ENCODE measurements at places on chromosomes 16 and 17. TPM values are rescaled to one million over a fixed set of nuclear protein-coding genes. Genes with fewer than 3 reads are reported as not detected.

DNA sequence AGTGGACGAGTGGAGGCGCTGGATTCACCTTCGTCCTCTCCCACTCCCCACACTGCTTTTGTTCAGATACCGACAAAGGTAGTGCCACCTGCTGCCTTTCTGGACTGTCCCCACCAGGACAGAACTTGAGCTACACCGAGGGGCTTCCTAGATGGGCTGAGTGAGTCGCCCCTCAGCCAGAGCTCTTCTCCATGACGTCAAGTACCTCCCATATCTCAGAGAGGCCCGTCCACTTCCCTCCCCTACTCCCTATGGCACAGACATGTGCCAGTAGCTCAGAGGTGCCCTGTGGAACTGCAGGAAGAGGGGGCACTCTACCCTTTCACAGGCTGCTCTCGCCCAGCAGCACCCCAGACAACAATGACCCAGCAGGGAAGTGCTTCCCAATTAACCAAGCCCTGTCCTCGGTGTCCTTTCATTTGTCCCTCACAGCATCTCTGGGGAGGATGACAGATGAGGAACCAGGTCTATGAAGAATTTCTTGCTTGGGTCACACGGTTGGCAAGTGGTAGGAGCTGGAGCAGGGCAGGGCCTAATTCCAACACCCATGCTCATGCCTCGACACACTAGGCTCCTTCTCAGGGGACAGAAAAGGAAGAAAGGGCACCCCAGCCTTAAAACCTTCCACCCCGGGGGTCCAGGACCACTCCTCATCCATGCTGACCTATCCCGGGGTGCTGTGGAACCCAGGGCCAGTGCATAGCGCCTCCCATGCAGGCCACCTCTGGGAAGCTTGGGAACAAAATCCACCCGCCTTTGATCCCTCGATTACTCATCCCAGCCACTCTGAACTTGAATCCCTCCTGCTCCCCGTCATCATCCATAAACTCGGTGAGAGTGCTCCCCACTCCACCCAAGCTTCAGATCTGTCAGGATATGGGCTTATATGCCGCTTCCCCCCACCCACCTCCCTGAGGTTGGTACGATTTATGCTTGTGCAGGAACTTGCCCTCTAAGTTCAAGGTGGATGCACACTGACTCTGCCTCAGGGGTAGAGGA lies 51.7 kb downstream of the WNT3 start:
- no peak for DNase-seq
- H3K27ac ChIP-seq, result no peak overlapping the region
- H3K4me1 ChIP-seq, result peaks cover 12% of the 10 kb centered on the region
- H3K27me3 ChIP-seq, result peaks cover 40% of the 10 kb centered on the region
- no peaks in the 10 kb centered on the region for H3K36me3 ChIP-seq

The DHRS7C gene
- total RNA-seq, result 0.24 TPM

DNA sequence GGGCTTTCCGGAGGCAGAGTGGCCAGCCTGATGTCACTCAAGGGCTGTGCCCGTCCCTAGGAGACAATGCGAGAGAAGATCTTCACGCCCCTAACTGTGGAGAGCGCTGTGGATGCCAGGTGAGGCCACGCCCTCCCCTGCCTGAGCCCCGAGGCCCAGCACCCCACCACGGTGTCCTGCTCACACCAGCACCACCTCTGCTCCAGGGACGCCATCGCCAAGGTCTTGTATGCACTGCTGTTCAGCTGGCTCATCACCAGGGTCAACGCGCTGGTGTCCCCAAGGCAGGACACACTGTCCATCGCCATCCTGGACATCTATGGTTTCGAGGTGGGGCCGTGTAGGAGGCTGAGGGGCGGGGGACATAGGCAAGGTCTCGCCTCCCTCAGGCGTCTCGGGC lies 27.8 kb downstream of the MYO15A start:
- H3K36me3 ChIP-seq, result no peaks in the 10 kb centered on the region
- peaks cover 6% of the 10 kb centered on the region for H3K4me1 ChIP-seq
- no peak overlapping the region for H3K27ac ChIP-seq
- no peak overlapping the region for H3K4me3 ChIP-seq
- DNase-seq, result no peak

The EME1 gene
- total RNA-seq, result 7.7 TPM

GRCh38 chr16:25692351-25692741 lies 587 bp downstream of the HS3ST4 start:
- no peaks in the 10 kb centered on the region for H3K4me1 ChIP-seq
- no peak overlapping the region for H3K27ac ChIP-seq
- H3K4me3 ChIP-seq, result peak overlapping the region; percentile 31
- H3K36me3 ChIP-seq, result no peaks in the 10 kb centered on the region

DNA sequence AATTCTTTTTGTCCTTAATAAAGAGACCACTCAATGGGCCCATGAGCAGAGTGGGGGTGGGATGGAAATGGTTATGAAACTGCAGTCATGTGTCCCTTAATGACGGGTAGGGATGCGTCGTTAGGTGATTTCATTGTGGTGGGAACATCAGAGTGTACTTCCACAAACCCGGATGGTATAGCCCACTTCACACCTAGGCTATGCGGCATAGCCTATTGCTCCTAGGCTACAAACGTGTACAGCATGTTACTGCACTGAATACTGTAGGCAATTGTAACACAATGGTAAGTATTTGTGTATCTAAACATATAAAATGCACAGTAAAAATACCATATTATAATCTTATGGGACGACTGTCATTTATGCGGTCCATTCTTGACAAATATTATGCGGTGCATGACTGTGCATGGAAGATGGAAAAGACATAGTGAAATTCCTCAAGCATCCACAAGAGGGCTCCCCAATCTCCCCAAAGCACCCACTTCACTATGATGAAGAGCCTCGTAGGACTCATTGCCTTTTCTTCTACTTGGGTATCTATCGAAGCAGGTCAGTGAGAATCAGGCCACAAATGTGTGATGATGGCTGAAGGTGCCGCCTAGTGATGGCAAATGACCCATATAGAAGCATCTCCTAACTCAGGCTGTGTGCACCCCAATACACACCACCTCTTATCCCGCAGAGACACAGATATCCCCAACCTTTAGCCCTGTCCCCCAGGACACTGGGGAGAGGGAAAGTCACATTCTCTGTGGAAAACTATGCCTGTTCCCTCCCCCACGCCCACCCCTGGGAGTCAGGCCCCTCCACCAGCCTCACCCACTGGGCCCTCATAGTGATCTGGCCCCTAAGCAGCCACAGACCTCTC lies 43.5 kb downstream of the TBX21 start:
- H3K4me1 ChIP-seq, result no peaks in the 10 kb centered on the region
- peak; percentile 19 for DNase-seq
- no peak overlapping the region for H3K4me3 ChIP-seq
- no peak overlapping the region for H3K27ac ChIP-seq

GRCh38 chr17:2694381-2695242 lies 17.0 kb downstream of the CLUH start:
- peaks cover 68% of the 10 kb centered on the region for H3K36me3 ChIP-seq
- H3K4me1 ChIP-seq, result peaks cover under 1% of the 10 kb centered on the region
- H3K27me3 ChIP-seq, result no peaks in the 10 kb centered on the region

DNA sequence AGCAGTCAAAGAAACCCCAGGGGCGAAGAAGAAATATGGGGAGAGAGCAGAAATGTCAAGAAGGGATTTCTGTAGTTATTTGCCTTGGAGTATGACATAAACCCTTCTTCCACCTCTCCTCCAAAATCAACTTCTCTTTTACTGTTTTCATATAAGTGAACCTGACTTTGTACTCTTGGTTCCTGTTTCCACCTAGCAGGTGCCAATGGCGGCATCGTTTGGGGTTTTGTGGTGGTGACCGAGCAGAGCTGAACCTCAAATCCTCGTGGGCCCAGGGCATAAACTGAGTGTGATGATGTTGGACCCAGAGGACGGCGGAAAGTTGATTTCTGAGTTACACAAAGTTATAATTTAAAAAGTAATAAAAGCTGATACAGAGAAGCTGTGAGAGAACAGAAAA lies 39.6 kb upstream of the PSMD7 start:
- H3K36me3 ChIP-seq, result no peaks in the 10 kb centered on the region
- H3K27ac ChIP-seq, result no peak overlapping the region
- DNase-seq, result no peak
- no peak overlapping the region for H3K4me3 ChIP-seq
- no peaks in the 10 kb centered on the region for H3K4me1 ChIP-seq
- no peaks in the 10 kb centered on the region for H3K27me3 ChIP-seq

- H3K27ac ChIP-seq, result no peak overlapping the region
- no peak overlapping the region for H3K4me3 ChIP-seq
- no peaks in the 10 kb centered on the region for H3K4me1 ChIP-seq
- H3K27me3 ChIP-seq, result no peaks in the 10 kb centered on the region
Measured at GRCh38 chr17:219696-220095, 38.2 kb upstream of the DOC2B start.
